ENCODE measurements at places on chromosomes 13 and 19.

DNA sequence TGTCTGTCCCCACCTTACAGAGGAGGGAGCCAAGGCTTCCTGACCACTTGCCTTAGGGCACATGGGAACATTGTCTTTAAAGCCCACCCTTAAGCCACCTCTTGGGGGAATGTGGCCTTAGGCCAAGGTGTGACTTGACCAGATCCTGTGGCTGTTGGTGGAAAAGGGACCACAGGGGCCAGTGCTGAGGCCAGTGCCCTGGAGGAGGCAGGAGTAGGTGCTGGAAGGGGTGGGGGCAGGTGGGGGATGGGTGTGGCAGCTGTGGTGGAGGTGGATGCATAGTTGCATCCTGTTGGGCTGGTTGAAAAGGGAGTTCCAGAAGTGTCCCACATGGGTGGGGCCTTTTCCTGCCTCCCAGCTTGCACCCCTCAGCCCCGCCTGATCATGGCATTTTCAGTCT is 44.8 kb downstream of the DNM2 start:
- no peak for DNase-seq

DNA sequence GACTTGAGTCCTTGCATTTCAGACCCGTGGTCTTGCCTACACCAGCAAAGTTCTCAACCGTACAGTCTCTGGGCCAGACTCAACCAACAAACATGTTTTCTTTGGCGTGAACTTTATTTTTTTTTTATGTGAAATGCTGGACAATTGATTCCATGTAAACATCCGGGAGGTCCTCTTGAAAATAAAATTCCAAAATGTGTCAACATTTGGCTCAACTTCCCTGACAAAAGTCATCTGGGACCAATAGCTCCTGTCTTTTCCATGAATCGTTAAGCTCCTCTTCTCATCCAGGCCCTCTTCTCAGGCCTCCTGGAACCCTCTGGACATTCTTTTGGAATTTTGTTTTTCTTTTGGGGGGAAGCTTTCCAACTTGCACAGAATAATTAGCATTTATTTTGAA is 2.7 kb downstream of the ALDH16A1 start:
- DNase-seq: no peak

DNA sequence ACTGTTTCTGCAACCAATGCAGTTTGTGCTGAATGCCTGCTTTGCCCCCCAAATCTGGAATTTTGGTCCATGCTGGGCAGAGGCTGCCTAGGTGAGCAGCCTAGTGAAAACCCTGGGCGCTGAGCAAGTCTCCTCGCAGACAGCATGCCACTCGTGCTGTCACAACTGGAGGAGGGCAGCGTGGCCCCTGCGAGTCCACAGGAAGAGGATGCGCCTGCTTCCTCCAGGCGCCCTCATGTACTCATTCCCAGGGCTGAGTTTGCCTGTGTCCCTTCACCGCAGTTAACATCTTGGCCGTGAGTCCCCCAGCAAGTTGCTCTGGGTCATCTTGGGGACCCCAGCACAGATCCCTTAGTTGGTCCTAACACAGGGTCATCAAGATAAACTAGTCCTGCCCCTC is 26.2 kb upstream of the TMEM160 start:
- DNase-seq: no peak

GRCh38 chr19:30070968-30071632 is 129.1 kb downstream of the URI1 start:
- DNase-seq: no peak

DNA sequence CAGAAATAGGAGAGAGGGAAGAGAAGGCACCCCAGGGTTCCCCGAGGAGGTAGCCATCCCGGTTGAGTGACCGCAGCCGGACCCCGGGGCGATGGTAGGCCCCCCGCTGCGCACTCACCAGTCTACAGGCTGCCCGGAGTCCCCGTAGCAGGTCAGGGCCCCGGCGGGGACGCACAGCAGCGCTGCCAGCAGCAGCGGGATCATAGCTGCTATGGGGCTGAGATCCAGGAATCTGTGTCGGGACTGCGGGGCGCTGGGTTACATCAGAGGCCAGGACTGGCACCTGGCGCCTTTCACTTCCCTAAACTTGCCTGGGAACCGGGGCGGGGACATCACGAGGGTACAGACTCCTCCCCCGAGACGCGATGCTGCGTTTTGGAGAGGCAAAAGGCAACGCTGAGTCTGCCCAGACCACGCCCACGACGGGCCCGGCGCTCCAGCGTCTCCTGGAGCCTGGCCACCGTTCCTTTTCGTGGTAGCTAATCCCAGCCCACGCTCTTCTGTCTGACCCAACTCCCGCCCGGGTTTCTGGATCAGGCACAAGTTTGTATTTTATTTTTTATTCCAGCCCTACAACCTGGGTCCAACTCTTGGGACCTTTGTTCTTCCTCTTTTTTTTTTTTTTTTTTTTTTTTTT is at the start of gene DNASE2:
Gene DNASE2, minus strand, starts transcription at position 278 of the 637 bp plus-strand sequence. Its CDS starts 74 bp downstream, at position 204.
- peak; percentile 97 for DNase-seq

DNA sequence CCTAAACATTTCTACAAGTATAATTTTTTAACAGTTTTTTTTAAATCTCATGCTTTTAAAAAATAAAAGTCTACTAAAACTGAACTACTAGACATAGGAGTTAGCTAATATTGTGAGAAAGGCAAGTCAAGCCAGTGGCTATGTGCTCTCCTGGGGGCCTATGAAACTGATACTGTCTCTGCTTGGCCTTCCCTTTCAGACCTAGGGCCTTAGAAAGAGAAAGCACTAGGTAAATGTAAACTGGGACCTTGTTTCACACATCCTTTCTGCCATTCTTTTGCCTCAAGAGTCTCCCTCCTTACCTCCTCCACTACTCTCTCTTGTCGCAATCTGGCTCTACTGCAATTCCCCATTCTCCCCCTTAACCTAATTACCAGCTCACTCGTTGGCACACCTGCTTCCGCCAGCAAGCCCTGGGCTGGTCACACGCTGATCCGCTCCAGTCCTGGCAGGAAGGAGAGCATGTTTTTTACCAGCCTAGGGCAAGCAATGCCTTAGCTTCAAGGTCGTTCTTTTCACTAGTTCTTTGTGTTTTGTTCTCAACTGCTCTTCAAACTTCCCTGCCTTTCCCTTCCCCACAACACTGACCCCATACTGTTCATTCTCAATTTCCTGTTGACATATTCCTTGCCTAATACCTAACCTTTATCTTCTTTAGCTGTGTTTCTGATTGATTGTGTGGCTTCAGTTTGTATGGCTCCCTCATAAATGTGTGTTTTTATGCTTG is 23.1 kb downstream of the TBC1D4 start:
- peak; percentile 86 for DNase-seq

DNA sequence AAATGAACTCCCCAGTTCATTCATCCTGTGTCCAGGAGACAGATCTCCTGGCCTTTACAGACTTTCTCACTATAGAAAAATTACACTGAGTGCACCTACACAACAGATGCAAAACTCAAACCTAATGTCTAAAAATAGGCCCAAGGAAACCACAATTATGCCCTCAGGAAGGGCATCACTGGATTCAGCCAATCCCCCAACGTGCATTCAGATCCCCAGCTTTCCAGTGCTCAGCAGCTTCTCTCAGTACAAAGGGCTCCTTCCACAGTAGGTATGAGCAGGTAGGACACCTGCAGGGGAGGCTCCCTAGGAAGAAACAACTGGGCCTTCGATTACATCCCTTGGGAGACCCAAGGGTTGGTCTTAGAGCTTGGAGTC is 2.1 kb downstream of the ZNF709 start:
- no peak for DNase-seq

- peak; percentile 43 for DNase-seq
Observed at GRCh38 chr19:29923653-29924052, 18.4 kb upstream of the URI1 start.

DNA sequence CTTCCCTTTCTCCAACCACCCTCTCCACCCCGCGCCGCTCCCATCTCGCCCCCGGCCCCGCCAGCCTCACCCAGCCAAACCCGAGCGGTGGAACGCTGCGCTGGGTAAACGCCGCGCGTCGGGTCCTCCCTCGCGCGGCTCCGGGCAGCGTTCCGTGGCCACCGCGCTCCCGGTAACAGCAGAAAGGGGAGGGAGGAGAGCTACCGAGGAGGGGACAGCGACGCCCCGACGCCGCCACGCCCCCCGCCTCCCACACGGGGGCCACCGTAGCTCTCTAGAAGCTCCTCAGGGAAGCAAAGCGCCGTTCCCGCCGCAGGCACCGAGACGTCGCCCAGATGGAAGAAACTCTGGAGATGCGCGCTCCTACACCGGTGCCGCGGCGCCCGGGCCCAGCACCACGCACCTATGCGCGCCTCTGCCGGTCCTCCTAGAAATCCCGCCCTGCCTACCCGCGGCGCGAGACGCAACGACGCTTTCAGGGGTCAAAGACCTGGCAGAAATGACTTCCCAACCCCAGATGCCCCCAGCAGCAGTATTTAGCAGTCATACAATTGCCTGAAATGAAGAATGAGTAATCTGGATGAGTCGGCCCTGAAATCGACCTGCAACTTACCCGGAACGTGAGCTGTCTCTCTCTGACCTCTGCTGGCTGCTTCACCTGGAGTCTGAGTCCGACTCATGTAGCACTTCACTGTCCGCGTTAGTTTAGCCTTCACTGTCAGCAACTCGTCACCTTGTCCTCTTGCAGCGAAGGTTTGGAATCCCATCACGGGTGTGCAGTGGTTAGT is at the start of gene RUBCNL:
Gene RUBCNL, minus strand, starts transcription at position 189 of the 788 bp plus-strand sequence. CDS start 14,777 bp downstream, outside the sequence.
- DNase-seq: no peak

GRCh38 chr19:14961956-14962685 is 17.5 kb downstream of the SLC1A6 start:
- DNase-seq: no peak

- DNase-seq: peak; percentile 16
Observed at GRCh38 chr13:78826312-78826711, 167.4 kb upstream of the OBI1 start.

DNA sequence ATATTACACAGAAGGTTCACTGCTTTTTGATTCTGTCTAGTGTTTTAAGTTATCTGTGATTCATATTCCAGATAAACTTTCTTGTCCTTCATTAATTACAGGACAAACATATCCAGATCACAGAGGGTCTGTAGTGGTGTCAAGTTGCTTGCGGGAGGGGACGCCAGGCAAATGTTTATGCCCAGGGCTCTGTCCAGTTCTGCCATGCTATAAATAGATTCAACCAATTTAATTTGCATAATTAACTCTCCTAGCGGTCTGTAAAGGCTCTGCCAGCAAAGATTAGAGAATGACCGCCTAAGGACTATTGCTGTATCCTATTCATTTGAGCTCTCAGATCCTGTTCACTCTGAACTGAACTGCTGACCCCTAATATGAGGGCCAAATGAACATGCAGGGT is 59.7 kb upstream of the TRPC4 start:
- DNase-seq: no peak

GRCh38 chr13:100396776-100397175 is 191.8 kb downstream of the GGACT start:
- no peak for DNase-seq

GRCh38 chr19:47176071-47176626 is 45.5 kb downstream of the SAE1 start:
- no peak for DNase-seq

DNA sequence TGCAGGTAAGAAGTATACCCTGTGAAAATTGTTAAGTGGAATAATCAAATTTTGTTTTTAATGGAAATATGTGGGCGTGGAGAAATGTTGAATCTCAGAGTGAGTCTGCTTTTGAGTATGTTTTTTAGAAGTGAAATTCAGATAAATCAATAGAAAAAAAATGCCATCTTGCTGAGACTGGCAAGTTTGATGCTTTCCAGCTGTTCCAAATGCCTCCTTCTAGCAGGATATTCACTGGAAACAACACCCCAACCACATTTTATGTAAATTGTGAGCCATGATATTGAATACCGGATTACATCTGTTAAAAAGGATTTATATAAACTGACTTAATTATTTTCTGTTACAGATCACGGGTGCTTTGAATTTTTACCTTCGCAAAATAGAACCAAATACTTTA is 115.4 kb downstream of the ITGBL1 start:
- no peak for DNase-seq

DNA sequence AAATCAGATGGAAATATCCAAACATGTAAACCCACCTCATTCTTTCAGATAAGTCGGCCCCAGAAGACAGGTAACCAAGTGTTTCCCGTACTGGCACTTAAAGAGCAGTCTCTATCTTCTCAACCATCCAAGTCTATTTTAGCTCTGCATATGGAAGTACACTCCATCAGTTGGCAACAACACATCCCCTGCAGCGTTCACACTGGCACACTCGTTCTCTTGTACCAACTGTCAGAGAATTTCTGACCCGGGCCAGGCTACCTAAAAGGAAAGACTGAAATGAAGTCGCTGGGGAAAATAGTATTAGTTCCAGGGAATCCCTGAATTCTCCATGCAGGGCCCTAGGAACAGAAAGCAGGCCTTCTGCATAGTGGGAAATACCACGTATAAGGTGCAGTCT is 109.3 kb downstream of the RXFP2 start:
- DNase-seq: no peak

DNA sequence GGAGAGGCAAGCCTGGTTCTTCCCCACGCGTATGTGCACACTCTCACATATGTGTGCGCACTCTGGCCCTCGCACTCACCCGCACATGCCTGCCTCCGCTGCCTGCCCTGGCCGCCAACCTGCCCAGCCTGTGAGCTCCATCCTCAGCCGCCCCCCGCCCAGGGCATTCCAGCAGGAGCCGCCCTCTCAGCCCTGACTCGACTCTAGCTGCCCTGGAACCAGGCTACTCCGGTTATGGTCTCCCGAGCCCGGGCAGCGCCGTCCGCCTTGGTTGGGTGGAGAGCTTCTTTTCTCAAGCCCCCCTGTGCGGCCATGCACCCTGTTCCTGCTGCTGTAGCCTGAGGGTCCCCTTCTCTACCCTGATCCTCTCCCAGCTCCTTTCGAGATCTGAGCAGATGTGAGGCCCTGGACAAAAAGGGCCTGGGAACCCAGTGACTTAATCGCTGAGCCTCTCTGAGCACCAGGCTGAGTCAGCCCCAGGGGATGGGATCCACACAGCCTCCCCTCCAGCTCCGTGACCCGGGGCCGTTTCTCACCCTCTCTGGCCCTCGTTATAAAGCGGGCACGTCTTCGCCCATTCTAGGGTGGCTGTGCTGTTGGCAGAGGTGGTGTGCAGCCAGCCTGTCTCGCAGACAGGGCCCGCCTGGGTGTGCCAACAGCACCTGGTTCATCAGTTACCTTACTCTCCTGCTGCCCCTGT is 191.5 kb downstream of the TEX29 start:
- no peak for DNase-seq
